ENCODE measurements at places on chromosomes 4 and X. TPM values are rescaled to one million over a fixed set of nuclear protein-coding genes. Genes with fewer than 3 reads are reported as not detected.

The MAGEA2 gene
- not detected for total RNA-seq

The STEEP1 gene
- total RNA-seq, result 62.4 TPM

GRCh38 chr4:11910812-11911211 is 482.1 kb upstream of the HS3ST1 start:
- no peak for DNase-seq

The GAGE12H gene
- not detected for total RNA-seq

The KLHL4 gene
- total RNA-seq, result 18.2 TPM

The FGG gene
- total RNA-seq, result not detected

- no peak for DNase-seq
Observed at GRCh38 chrX:821327-822107, 190.9 kb downstream of the SHOX start.

DNA sequence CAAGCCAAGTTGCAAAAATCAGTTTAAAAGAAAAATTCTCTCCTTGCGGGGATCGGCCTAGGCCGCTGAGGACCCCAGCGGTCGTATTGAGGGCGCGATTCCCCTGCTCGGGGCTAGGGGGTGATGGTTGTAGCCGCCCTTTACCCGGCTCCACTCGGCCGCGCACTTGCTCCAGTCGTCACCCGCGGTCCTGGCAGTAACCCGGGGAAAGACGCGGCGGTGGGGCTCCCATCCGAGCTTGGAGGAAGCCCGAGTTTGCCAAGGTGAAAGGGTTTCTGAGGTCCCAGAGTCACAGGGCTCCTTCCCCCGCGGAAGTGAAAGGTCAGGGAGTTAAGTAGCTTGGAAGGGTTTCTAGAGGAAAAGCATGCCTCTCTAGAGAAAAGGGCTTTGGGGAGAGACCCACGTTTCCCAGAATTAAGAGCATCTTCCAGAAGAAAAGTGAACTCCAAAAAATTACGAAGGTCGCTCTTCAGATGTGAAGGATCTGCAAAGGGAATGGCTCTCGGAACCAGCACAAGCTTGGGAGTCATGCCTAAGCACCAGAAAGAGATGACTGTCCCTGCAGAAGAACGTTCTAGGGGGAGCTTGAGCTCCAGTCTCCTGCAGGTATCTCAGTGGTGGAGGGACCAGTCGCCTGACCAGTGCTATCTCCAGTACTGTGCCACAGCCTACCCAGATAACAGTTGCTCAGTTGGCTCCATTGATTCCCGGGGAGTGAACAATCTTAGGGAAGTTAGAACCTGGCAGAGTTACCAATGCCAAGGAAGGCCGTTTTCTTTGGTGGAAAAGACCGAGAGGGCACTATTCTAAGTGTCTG is 875 bp downstream of the LAP3 start:
- no peak for DNase-seq

DNA sequence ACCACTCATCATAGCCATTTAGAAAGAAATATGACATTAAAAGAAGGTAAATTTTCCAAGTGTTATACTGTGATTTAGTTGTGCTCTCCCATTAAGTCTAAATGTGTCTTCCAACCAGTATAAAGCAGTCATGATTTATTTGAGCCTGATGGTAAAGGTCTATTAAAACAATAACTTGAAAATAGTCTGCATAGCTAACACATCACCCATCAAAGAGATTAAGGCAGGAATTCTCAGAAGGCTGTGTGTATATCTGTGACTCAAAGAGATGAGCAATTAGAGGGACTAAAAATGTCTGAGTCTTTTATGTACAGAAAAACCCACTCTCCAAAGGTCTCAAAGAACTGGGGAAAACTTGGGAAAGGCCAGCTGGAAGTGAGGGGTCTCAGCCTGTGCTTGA is 70.3 kb upstream of the IQCM start:
- DNase-seq, result no peak

- DNase-seq, result no peak
Observed at GRCh38 chrX:151698485-151698884, 3.2 kb downstream of the PRRG3 start.

Measured in Caki2 (cell line).